Heart left ventricle (tissue), 16 donors: ENCODE measurements at places on chromosomes 7 and 10. TPM values are rescaled to one million over a fixed set of nuclear protein-coding genes. Genes with fewer than 3 reads are reported as not detected.
A peak's percentile ranks its signal among the peaks of the same experiment; 100 is the strongest.

DNA sequence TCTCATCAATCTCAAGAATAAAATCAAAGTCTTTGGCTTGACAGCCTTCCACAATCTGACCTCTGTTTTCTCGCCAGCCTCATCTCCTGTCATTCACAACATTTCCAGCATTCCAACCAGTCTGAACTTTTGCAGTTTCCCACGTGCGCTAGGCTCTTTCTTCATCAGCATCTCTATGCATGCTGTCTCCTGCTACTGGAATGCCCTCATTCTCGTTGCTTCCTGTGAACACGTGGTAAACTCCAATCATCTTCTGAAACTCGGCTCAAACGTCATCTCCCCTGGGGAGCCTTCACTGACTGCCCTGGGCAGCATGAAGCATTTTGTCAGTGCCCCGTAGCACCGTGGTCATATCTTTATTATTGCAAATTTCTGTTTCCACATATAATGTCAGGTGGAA is 12.2 kb upstream of the RSBN1L start:
- DNase-seq = peak; percentile 54
- no peak overlapping the region for H3K4me3 ChIP-seq
- H3K27me3 ChIP-seq = no peaks in the 10 kb centered on the region
- H3K27ac ChIP-seq = no peak overlapping the region
- H3K4me1 ChIP-seq = peaks cover 7% of the 10 kb centered on the region

OGDHL gene
- total RNA-seq = 7.0 TPM

HECW1 gene
- not detected for total RNA-seq

- peaks cover 12% of the 10 kb centered on the region for H3K4me1 ChIP-seq
- peak; percentile 65 for DNase-seq
Measured at GRCh38 chr10:102633287-102633686, 11.0 kb upstream of the TRIM8 start.

DNA sequence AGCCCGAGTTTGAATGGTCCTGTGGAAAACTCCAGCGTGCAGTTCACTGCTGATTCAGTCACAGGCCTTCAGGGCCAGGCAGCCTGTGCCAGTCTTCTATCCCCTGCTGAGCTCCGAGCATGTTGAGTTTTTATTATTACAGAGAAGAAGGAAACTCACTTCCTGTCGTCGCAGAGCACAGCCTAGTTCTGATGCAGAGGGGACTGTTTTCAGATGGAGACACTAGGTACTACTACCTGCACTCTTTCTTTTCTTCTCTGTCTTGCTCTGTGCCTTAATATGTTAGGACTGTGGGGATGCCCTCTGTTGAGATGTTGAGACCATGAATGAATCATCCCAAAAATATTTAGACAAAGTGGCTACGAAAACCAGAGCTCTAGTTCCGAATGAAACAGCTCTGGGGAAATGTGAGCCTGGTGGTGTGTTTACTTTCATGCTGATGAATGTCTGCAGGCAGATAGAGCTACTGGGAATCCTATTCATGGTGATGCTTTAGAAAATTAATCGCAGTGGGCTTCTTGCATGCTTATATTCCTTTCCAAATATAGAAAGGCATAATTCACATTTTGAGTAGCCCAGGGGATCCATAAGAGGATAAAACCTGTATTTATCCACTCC is 29.6 kb downstream of the CASP7 start:
- peaks cover 14% of the 10 kb centered on the region for H3K4me1 ChIP-seq
- H3K27ac ChIP-seq = no peak overlapping the region
- no peak overlapping the region for H3K4me3 ChIP-seq

- H3K27ac ChIP-seq = no peak within 1 kb of the TSS
- no peaks in the 10 kb centered on the region for H3K36me3 ChIP-seq
- DNase-seq = no peak
- no peaks in the 10 kb centered on the region for H3K27me3 ChIP-seq
- no peaks in the 10 kb centered on the region for H3K4me1 ChIP-seq
- H3K4me3 ChIP-seq = no peak within 1 kb of the TSS
Measured at GRCh38 chr10:80289451-80290287, at the start of gene MAT1A. MAT1A (minus strand) TSS chr10:80289658; CDS start chr10:80289423, 235 bp downstream.

DNA sequence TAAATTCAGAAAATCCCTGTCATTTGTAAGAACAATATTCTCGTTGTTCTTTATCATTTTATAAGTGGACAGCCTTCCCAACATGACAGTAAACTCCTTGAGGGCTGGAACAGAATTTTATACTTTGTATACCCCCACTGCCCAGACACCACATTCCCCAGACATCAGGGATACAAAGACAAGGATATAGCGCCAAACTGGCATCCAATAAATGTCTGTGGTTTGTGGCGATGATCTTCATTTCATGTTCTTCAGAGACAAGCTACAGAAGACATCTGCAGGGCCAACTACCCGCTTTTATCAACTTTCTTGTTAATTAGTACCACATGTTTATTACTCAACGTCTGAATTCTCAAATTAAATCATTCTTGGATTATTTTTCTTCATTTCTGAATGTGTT is 155.9 kb downstream of the ATE1 start:
- H3K36me3 ChIP-seq = no peaks in the 10 kb centered on the region
- H3K27ac ChIP-seq = peak overlapping the region; percentile 13
- H3K4me3 ChIP-seq = no peak overlapping the region
- DNase-seq = no peak

GRCh38 chr10:79492839-79493238 is 19.5 kb upstream of the EIF5AL1 start:
- no peaks in the 10 kb centered on the region for H3K4me1 ChIP-seq
- H3K27ac ChIP-seq = no peak overlapping the region
- DNase-seq = no peak
- no peaks in the 10 kb centered on the region for H3K27me3 ChIP-seq
- no peaks in the 10 kb centered on the region for H3K36me3 ChIP-seq

- H3K27ac ChIP-seq = peak overlapping the region; percentile 62
- no peak overlapping the region for H3K4me3 ChIP-seq
- no peaks in the 10 kb centered on the region for H3K27me3 ChIP-seq
- peaks cover 49% of the 10 kb centered on the region for H3K4me1 ChIP-seq
- H3K36me3 ChIP-seq = no peaks in the 10 kb centered on the region
- DNase-seq = peak; percentile 89
Measured at GRCh38 chr7:22589641-22590201, 89.7 kb upstream of the STEAP1B start.

UCMA gene
- not detected for total RNA-seq

OR6B1 gene
- total RNA-seq = not detected

GRCh38 chr10:93437086-93437945 is 44.8 kb downstream of the MYOF start:
- peak overlapping the region; percentile 99 for H3K27ac ChIP-seq
- peaks cover 43% of the 10 kb centered on the region for H3K4me1 ChIP-seq
- H3K36me3 ChIP-seq = no peaks in the 10 kb centered on the region
- peak; percentile 87 for DNase-seq

- no peak for DNase-seq
- H3K27ac ChIP-seq = peak overlapping the region; percentile 93
- no peaks in the 10 kb centered on the region for H3K27me3 ChIP-seq
- peak overlapping the region; percentile 65 for H3K4me3 ChIP-seq
Measured at GRCh38 chr7:157139810-157140510, 1.2 kb downstream of the UBE3C start.

- H3K27me3 ChIP-seq = no peaks in the 10 kb centered on the region
- H3K4me1 ChIP-seq = peaks cover 3% of the 10 kb centered on the region
- no peak for DNase-seq
- no peak overlapping the region for H3K27ac ChIP-seq
- H3K36me3 ChIP-seq = no peaks in the 10 kb centered on the region
Measured at GRCh38 chr7:81811956-81812865, 42.4 kb upstream of the HGF start.

DNA sequence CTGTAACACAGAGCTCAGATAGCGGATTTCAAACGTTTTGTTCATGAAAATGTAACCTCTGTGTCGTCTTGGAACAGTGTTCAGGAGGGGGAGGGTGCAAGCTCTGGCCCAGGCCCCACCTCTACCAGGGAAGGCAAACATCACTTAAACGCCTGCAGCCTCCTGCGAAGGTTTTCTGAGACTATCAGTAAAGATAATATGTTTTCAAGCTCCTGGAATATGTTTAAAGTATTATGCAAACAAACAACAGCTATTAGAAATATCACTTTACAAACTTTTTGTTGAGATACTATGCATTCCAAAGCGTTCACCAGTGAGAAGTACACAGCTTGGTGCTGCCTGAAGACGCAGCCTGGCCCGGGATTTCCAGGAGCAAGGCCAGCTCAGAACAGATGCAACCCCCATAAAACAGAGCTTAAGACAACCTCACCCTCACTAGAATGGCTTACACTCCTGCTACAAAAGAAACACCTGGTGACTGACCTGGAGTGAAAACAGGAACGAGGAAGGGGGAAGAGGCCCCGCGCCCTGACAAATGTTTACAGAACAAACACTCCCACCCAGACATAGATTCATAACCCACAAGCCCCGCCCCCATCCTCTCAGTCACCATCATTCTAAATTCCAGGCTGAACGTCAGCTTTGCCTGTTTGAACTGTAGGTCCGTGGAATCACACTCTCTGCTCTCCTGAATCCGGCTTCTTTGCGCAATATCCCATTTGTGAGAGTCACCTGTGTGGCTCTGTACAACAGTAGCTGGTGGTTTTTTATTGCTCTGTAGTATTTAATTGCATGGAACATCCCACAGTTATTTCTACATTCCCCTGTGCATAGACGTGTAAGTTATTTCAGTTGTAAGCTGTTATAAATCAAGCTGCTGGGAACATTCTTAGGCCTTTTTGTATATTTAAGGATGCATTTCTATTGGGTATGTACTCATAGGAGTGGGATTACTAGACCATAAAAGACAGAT is 155.0 kb downstream of the PTPRN2 start:
- H3K36me3 ChIP-seq = no peaks in the 10 kb centered on the region
- peaks cover 3% of the 10 kb centered on the region for H3K27me3 ChIP-seq
- no peak overlapping the region for H3K27ac ChIP-seq
- no peaks in the 10 kb centered on the region for H3K4me1 ChIP-seq

GRCh38 chr10:87630171-87630570 is 29.5 kb upstream of the PAPSS2 start:
- no peaks in the 10 kb centered on the region for H3K4me1 ChIP-seq
- H3K27me3 ChIP-seq = no peaks in the 10 kb centered on the region
- no peak overlapping the region for H3K4me3 ChIP-seq

DNA sequence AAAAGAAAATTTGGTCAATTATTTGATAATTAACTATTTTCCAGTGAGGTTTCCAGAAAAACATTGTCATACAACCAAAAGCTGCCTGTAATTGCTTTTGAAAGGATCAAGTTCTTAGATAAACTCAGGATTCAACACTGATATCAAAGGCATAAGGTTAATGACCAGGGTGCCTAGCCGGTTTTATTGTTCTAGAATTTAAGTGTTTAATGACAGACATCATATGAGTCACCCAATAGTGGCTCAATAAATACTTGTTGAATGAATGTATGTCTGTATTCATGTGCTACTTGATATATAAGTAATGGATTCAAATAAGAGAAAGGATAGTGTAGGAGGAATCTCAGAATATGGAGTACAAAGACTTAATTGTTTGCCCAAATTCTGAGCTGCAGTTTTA is 196.1 kb upstream of the LRGUK start:
- H3K36me3 ChIP-seq = no peaks in the 10 kb centered on the region
- DNase-seq = no peak
- H3K27ac ChIP-seq = no peak overlapping the region
- no peaks in the 10 kb centered on the region for H3K27me3 ChIP-seq
- H3K4me1 ChIP-seq = no peaks in the 10 kb centered on the region

DNA sequence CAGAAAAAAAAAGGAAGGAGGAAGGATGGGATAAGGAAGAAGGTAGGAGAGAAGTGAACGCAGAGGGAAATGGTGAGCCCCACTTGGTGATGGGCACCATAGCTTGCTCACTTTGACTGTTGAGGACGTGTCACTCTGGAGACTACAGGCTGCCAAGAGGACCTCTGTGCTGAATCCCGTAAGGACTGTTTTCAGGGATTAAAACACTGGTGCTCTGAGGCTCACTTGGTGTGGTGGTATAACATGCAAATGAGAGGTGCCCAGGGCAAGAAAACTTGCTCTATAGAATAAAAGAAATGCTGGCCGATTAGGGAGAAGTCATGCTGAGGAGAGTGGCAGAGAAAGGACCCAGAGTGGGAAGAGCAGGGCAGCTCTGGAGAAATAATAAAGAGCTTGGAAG is 5.3 kb upstream of the IL2RA start:
- H3K36me3 ChIP-seq = no peaks in the 10 kb centered on the region
- no peak overlapping the region for H3K4me3 ChIP-seq
- H3K27me3 ChIP-seq = no peaks in the 10 kb centered on the region
- no peak overlapping the region for H3K27ac ChIP-seq

DNA sequence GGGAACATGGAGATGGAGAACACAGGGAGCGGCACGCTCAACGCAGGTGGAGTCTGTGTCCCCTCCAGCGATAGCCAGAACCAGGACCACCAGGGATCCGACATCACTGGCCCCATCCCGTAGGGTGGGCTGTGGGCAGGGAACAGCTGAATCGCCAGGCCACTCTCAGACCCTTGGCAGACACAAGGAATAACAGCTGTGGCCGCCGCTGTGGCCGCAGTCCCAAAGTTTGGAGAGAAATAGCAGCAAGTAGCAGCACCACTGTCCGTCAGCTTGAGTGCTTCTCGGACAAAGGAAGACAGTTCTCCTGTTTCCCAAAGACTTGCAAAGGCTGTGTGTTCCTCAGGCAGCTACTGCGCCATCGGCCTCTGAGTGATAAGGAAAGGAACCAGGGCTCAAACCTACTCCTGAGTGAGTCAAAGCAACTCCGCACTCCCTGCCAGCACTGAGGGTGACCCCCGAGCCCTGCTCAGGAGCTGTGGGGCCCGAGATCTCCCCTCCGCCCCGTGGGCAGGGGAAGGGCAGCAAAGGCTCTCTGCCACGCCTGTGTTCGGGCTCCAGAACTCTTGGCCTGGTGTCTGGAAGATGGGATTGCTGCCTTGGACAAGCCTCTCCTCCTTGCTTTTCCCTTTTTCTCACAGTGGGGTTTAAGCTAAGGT is 82.3 kb upstream of the FAM20C start:
- no peaks in the 10 kb centered on the region for H3K4me1 ChIP-seq
- no peaks in the 10 kb centered on the region for H3K27me3 ChIP-seq
- no peak overlapping the region for H3K4me3 ChIP-seq
- H3K27ac ChIP-seq = no peak overlapping the region

DNA sequence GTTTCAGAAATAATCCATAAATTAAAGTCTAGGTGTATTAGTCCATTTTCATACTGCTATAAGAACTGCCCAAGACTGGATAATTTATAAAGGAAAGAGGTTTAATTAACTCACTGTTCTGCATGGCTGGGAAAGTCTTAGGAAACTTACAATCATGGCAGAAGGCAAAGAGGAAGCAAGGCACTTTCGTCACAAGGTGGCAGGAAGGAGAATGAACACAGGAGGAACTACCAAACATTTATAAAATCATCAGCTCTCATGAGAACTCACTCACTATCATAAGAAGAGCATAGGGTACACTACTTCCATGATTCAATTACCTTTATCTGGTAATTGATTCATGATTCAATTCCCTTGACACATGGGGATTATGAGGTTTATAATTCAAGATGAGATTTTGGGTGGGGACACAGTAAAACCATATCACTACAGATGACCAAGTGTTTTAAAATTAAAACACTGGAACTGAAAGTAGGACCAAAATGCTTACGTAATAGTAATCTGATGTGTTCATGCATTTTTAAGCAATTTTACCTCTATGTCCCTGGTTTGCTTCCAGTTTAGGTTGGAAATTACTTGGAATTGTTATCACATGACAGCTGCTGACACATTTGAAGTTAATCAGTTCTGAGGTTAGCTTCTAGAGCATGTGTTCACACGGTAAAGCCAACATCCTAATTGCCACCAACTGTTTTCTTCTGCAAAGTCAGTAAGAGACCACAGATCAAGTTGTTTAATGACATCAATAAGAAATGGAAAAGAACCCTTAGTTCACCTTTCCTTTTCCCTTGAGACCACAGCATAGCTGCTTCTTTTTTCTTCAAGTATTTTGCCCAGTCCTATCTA is 48.4 kb upstream of the SEMA3C start:
- no peaks in the 10 kb centered on the region for H3K36me3 ChIP-seq
- no peak for DNase-seq
- H3K27me3 ChIP-seq = no peaks in the 10 kb centered on the region
- no peak overlapping the region for H3K4me3 ChIP-seq
- H3K27ac ChIP-seq = no peak overlapping the region
